ENCODE measurements at places on chromosomes 6 and 20.

DNA sequence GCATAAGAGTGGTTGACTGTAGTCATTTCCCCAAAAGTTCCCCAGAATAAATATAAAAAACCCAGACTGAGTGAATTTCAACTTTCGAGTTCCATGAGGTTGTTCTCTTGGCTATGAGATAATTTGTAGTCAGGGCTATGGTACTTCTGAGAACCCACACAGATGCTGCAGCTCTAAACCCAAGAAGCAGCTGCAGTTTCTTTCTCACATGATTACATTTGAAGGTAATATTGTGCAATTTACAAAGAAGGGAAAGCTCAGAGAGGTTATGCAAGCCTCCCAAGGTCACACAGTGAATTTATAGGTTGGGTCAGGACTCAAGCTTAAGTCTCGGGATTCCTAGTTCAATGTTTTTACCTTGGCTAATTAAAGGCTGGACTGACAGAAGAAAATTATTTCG lies 29.7 kb upstream of the CD93 start:
- DNase-seq = no peak

GRCh38 chr6:131645846-131646245 lies 8.7 kb downstream of the ENPP3 start:
- DNase-seq = no peak

DNA sequence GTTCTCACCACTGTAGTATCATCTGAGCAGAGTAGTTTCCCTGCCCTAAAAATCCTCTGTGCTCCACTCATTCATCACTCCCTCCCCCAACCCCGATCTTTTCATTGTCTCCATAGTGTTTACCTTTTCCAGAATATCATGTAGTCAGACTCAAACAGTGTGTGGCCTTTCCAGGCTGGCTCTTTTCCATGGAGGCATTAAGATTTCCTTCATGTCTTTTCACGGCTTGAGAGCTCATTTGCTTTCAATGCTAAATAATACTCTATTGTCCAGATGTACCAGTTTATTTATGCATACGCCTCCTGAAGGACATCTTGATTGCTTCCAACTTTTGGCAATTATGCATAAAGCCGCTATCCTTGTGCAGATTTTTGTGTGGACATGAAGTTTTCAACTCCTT lies 235.8 kb downstream of the PHACTR1 start:
- no peak for DNase-seq

GRCh38 chr6:37372116-37372515 lies 18.3 kb downstream of the RNF8 start:
- no peak for DNase-seq

GRCh38 chr20:22623211-22623610 lies 38.8 kb upstream of the FOXA2 start:
- no peak for DNase-seq

DNA sequence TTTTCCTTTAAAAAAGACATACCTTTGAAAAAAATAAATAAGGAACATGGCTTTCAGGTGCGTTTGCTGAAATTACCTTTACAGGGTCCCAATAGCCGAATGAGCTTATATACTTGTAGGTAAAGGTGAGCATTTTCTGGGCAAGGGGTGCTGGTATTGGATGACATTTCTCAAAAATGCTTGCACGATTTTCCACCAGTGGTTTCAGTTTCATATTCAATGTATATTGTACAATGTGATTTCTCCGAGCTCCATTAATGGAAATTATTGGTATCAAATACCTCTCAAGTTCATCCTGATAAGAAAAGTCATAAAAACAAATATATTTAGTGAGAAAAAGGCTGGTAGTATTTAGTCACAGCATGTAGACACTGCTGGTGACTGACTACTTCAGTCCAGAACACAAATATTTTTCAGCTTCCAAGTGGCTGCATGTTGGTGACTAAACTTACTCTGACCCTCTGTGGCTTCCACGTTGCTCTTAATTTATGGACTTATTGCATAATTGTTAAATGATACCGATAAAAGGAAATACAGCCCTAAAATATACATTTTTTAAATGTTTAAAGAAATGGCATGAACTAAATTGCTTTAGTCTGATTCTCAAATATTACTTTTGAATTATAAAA lies 32.9 kb upstream of the ZBTB24 start:
- no peak for DNase-seq

GRCh38 chr6:127816643-127817042 lies 84.2 kb downstream of the THEMIS start:
- no peak for DNase-seq

GRCh38 chr6:17648745-17649144 lies 48.6 kb downstream of the FAM8A1 start:
- no peak for DNase-seq

DNA sequence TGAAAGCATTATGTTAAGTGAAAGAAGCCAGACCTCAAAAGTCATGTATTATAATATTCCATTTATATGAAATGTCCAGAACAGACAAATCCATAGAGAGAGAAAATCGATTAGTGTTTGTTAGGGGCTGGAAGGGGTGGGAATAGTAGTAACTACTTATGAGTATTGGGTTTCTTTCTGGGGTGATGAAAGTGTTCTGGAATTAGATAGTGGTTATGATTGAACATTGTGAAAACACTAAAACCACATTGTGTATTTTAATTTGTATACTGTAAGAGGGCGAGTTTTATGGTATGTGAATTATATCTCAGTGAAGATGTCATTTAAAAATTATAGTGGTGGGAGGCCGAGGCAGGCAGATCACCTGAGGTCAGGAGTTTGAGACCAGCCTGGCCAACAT lies 52.0 kb upstream of the KIF13A start:
- no peak for DNase-seq

GRCh38 chr6:20949138-20949537 lies 414.9 kb downstream of the CDKAL1 start:
- no peak for DNase-seq

GRCh38 chr6:53666271-53666626 lies 693 bp upstream of the KLHL31 start:
- DNase-seq = no peak

GRCh38 chr6:86192123-86192522 lies 549.4 kb upstream of the SYNCRIP start:
- no peak for DNase-seq

- DNase-seq = no peak
Observed at GRCh38 chr6:150280703-150281102, 88.1 kb upstream of the IYD start.

GRCh38 chr20:59032713-59033059 lies 551 bp upstream of the ATP5F1E start:
- DNase-seq = no peak

GRCh38 chr6:33077908-33078307 lies 2.1 kb downstream of the HLA-DPB1 start:
- DNase-seq = no peak

DNA sequence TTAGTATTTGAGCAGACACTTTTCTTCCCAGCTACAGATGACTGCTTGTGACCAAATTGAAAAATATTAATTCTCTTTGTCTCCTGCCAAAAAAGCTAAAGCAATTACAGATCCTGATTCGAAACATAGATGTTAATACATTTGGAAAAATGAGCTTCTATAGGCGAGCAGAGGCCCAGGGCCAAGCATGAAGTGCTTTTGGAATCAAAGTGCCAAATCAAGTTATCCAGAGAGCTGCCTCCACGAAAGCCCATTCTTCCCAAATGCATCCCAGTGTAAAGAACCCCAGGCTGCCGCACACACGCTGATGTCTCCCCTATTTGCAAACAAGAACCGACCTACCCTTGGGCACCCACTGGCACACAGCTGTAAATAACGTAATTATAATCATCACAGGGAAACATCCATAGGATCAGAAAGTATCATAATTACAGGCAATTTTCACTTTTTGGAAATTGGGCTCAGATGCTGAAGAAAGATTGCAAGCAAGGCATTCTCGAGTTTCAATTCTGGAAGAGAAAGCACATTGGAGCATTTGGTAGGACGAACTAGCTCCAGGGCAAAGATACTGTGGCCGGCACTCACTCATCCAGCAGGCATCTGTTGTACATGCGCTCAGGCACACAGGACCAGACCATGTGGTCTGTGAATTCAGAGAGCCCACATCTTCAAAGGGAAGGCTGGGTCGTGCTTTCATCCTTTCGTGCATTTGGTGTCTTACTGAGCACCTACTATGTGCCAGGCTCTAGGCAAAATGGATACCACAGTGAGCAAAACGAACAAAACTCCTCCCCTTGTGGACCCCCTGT lies 45.9 kb downstream of the BMP7 start:
- no peak for DNase-seq

- DNase-seq = no peak
Observed at GRCh38 chr6:6793388-6794250, 205.1 kb downstream of the LY86 start.

DNA sequence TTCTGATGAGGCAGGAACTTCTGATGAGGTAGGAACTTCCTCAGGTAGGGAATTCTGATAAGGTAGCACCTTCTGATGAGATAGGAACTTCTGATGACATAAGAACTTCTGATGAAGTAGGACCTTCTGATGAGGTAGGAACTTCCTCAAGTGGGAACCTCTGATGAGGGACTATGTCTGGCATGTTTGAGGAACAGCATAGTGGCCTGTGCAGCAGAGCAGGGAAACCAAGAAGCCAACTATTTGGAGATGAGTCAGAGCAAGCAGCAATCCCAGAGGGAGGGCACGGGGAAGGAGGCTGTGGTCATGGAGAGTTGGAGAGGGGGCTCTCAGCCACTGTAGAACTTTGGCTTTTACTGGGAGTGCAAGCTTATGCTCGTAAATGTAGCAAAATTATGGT lies 132.4 kb downstream of the CFAP61 start:
- DNase-seq = no peak

DNA sequence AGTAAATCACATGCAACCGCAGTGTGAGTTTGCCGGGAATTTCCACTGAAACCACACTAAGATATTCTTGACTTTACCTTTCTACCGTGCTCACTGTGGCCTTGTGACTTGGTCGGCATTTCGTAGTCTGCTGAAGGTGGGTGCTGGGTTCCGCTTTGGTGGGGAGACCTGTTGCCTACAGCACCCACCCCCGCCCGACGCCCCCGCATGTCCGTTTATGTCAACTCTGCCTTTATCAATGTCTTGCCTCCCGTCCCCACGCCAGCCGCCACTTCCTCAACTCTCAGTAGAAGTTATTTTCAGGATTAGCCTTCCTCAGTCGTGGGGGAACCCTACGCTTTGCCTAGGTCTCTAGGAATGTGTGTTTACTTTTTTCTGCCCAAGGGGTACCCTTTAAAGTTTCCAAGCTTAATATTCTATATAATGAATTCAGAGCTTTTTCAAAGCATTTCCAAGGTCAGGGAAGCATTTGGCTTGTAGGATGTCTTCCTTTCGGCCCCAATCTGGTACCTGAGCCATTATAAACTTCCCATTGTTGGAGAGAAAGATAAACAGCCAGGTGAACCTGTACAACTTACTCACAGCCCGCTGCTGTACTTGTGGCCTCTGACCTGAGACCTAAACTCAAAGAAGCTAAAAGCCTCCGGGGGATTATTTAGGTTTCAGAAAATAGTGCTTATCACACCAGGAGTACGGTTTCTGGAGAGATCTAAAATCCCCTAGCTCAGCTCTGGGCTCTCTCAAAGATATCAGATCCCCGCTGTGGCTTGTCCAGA lies 54.2 kb downstream of the TBC1D7 start:
- DNase-seq = peak; percentile 9

DNA sequence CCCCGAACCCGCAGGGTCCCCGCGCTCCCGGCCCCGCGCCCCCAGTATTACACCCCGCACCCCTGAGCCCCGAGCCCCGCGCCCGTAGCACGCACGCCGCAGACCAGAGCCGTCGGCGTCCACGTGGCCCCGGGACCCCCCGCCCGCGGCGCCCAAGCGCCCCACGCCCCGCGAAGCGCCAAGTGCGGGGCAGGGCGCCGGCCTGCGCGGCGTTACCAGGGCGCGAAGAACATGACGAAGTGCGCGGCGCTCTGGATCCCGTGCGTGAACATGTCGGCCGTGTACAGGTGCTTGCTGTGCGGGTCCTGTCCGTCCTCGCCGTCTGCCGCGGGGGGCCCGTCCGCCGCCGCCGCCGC lies 312 bp downstream of the TXNDC5 start:
- DNase-seq = no peak

GRCh38 chr6:53312355-53312754 lies 36.4 kb downstream of the ELOVL5 start:
- DNase-seq = no peak

DNA sequence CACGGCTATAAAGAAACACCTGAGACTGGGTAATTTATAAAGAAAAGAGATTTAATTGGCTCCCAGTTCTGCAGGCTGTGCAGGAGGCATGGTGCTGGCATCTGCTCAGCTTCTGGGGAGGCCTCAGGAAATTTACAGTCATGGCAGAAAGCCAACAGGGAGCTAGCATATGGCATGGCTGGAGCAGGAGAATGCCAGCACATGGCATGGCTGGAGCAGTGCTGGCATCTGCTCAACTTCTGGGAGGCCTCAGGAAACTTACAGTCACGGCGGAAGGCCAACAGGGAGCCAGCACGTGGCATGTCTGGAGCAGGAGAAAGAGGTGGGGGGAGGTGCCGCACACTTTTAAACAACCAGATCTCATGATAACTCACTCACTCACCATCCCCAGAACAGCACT lies 32.5 kb upstream of the DACT2 start:
- DNase-seq = no peak

- DNase-seq = no peak
Observed at GRCh38 chr20:51648571-51648947, 106.0 kb upstream of the NFATC2 start.

GRCh38 chr6:105181981-105182515 lies 2.2 kb upstream of the POPDC3 start:
- DNase-seq = no peak

DNA sequence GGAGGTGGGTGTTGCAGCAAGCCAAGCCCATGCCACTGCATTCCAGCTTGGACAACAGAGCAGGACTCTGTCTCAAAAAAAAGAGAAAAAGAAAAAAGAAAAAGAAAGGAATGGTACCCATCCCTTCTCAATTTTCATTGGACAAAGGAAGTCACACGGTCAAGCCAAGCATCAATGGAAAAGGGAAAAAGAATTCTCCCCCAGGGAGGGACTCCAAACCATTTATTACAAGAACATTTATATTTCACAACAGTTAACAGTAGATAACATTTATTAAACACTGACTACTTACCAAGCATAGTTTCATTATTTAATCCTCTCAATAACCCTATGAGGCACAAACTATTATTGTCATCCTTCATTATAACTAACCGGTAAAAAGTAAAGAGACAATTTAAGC lies 6.6 kb upstream of the KIF13A start:
- DNase-seq = no peak

DNA sequence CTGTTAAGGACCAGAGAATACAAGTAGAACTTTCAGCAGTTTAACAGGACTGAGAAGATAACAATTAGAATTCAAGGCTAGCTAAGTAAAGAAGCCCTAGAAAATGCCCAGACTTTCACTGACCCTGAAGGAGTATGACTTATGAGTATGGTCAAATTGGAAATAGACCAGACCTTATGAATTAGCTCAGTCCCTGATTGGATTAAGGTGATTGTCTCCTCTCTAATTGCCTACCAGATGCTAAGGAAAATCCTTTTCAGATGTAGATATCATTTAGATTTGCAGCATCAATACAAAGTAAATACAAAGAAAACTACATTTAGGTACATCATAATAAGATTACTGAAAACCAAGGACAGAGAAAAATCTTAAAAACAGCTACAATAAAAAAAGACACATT lies 58.9 kb downstream of the CNR1 start:
- no peak for DNase-seq

Measured in activated naive CD4-positive, alpha-beta T cell (primary cell).